Activated CD8-positive, alpha-beta T cell treated with anti-CD3 and anti-CD28 coated beads for 36 hours (primary cell): ENCODE measurements at places on chromosomes 5 and 9.

- no peak for DNase-seq
Observed at GRCh38 chr9:18910435-18910834, 122.6 kb downstream of the SAXO1 start.

DNA sequence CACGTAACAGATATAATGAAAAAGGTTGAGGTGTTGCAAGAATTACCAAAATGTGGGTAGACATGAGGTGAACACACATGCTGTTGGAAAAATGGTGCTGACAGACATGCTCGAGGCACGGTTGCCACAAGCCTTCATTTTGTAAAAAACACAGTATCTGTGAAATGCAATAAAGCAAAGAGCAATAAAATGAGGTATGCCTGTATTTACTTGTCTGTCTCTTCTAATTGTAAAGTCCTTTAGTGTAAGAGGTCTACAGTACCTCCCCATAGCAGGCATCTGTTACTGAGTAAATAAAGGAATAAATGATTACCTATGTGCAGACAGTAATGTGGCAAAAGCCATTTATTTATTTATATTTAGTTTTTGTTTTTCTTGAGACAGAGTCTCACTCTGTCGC, 3.0 kb upstream of the CAST start:
- DNase-seq = no peak

- no peak for DNase-seq
Observed at GRCh38 chr9:87547671-87548081, 50.0 kb downstream of the DAPK1 start.

- no peak for DNase-seq
Observed at GRCh38 chr5:134188092-134188491, 11.3 kb upstream of the SKP1 start.

DNA sequence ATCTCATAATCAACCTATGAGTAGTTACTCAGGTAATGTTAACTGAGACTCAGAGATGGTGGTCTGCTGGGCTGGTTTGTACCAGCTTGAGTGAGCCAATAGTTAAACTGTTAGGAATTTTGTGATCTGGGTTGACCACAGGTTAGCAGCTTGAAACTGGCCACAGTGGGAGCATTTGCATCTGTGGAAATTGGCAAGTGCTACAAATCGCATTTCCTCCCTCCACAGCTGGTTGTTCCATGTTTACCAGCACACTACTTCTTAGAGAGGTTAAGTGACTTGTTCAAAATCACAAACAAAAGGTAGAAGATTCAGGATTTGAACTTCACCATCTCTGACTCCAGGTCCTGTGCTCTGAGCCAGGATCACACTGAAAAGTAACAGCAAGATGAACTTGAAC, 446.9 kb upstream of the CLINT1 start:
- no peak for DNase-seq

DNA sequence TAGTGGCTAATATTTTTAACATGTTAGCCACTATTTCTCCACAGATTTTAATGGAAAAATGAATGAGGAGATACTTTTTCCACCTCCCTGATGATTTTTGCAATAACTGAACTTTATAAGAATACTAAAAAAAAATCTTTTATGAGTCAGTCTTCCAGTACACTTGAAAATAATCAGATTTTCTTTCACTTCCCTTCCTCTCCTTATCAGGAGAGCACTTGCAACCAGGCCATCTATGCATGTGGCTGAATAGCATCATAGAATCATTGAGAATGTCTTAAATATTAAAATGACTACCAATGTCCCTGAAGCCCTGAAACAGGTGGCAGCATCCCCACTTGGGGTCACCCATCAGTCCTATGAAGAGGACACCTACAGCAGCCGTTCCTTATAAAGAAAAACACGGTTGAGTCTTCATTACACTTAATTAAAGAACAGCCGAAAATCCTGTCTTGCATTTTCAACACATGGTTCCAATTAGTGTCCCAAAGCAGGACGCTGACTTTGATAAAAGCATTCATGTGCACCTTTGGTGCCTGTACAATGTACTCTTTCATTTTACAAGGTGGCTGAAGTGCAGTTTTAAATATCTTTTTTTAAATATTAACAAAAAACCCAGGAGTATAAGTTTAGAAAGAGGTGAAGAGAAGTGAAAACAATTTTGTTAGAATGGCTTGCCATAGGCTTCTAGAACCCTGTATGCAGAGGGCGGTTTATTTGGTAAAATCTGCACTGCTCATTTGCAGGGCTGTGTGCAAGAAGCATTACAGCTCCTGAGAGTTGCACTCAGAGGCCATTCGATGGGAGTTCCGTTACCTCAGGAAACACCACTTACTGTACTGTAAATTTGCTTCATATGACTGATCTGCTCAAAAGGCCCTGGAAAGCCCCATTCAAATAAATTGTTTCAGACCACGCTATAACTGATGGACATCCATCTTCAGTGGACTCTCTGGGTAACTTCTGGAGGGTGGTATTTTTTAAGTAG, 106.9 kb upstream of the VCAN start:
- DNase-seq = no peak

- no peak for DNase-seq
Observed at GRCh38 chr9:68995776-68996175, 18.1 kb downstream of the PRKACG start.

DNA sequence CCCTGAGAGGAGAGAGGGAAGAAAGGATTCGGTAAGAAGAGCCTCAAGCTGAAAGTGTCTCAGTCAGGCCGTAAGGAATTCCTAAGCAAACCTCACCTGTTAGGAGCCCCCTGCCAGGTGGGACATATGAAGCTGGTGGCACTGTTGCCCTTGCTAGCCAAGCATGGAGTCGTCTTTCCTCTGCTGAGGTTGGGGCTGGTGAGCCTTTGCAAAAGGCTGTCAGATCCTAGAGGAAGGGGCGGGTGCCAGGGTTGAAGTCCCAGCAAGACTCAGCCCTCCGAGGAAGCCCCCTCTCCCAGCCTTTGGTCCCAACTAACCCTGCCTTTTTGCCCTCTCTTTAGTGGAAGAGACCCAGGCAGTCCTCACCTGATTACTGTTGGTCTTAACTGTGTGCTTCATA, 5.5 kb upstream of the SMIM32 start:
- no peak for DNase-seq

DNA sequence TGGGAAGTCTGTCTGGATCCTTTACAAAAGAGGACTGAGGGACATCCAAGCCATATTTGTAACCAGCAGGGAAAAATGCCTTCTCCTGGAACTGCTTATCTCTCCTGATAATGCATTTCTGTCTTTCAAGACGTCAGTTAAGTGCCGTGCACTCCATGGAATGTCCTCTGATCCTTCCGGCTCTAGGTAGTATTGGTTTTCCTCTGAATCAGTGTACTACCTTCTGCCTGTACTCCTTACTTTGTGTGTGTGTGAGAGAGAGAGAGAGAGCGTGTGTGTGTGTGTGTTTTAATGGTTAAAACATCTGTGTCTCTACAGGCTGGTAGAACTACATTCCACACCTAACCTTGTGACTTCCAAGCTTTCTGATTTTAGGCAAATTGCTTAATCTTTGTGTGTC, 89.9 kb downstream of the PIP5K1B start:
- DNase-seq = no peak

GRCh38 chr5:167899490-167900070, 391.9 kb upstream of the WWC1 start:
- no peak for DNase-seq

DNA sequence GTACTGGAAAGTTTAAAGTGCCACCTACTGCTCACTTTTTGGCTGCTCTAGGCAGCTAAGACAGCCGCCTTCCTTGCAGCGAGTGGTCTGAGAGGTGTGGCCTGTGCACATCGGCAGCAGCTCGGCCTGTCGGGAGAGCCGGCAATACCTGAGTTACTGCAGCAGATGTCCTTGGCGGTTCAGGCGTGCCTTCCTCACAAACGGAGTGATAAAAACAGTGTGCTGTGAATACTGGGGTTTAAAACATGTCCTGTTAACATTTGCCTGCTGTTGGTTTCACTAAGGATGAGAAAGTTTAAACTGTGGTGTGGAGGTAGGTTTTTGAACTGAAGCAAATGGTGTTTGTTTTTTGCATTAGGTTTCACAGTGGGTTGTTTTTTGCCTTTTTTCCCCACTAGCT, 12.9 kb downstream of the TRAF2 start:
- no peak for DNase-seq

GRCh38 chr5:82413302-82414040, 135.3 kb upstream of the RPS23 start:
- DNase-seq = no peak

GRCh38 chr9:32706725-32707100, 71.2 kb upstream of the TAF1L start:
- DNase-seq = no peak

GRCh38 chr5:44885903-44886302, 77.2 kb downstream of the MRPS30 start:
- no peak for DNase-seq

DNA sequence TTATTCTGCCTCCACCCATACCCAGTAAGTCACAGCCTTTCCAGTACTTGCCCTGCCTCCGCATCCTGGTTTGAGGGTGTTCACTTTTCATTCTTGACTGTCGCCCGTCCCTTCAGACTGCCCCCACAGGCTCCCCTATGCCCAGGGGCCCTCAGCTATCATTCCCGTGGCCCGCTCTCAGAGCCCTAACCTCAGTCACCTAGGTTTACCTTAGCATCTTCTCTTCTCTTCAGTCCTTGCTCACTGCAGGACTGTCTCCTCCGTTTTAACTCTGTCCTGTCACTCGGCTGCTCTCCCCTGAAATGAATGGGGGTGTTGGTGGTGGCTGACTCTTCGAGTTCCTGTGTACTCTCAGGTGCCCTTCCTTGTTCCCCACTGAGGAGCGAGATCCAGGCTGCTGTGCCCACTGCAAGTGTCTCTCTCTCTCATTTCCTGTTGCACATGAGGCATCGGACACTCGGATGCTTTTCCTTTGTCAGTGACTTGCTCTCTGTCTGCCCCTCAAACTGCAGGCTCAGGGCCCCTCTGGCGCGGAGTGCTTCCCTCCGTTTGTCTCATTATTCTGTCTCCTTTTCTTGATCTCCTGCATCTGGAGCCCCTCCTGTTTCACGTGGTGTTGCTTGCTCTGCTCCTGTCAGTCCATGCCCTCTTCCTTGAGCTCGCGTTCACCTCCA, 89.8 kb downstream of the CACNA1B start:
- no peak for DNase-seq

DNA sequence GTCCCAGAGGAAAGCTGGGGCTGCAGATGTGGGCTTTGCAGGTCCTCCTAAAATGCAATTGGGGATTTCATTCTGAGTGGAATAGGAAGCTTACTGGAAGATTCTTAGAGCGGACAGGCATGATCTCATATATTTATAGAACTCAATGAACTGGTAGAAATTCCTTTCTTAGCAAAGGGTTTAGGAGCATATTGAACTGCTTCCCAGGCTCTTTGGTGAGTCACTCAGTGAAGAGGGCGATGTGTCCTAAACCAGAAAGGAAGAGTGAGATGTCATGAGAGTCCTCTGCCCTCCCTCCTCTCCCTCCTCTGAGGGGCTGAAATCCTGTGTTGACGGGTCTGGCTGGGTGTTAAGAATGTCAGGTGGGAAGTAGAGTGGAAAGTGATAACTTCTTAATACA, 26.3 kb upstream of the SEMA6A start:
- no peak for DNase-seq

DNA sequence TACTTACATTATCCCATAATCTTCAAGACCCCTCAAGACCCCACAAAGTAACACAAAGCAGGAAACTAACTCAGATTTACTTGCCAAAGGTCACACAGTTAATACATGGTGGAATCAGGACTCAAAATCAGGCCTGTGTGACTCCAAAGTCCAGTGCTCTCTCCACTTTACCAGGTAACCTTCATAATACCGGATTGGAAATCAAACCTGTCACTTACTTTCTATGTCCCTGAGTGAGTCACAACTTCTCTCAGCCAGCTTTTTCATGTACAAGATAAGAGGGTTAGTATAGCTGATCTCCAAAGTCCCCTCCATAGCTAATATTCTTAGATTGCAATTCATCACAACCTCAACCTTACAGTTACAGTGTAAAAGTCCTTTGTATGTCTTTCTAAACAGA, 17.1 kb downstream of the STRBP start:
- DNase-seq = no peak

- DNase-seq = no peak
Observed at GRCh38 chr5:127957701-127958239, 125.8 kb upstream of the SLC12A2 start.

GRCh38 chr9:135575995-135576631, 14.6 kb downstream of the PAEP start:
- DNase-seq = no peak

DNA sequence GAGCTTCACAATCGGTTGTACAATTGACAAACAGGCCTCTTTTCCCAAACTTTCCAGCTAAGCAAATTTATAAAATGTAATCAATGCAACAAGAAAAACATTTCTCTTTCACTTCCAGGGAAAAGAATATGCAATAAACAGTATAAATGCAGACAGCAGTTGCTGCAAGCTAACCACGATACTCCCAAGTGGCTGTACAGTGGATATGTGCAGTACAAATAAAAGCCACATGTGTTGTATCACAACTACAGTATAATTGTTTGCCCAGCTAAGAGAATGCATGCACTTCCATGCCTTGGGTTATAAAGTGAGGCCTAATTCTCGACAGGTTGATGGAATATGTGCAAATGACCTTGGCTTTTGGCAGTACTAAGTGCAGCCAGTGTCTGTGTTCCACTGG, 16.7 kb upstream of the PDCL start:
- DNase-seq = no peak

- no peak for DNase-seq
Observed at GRCh38 chr5:153752890-153753289, 262.4 kb downstream of the GRIA1 start.

- no peak for DNase-seq
Observed at GRCh38 chr9:14396171-14396570, 82.2 kb upstream of the NFIB start.

GRCh38 chr9:18163146-18163545, 310.8 kb upstream of the ADAMTSL1 start:
- DNase-seq = no peak

DNA sequence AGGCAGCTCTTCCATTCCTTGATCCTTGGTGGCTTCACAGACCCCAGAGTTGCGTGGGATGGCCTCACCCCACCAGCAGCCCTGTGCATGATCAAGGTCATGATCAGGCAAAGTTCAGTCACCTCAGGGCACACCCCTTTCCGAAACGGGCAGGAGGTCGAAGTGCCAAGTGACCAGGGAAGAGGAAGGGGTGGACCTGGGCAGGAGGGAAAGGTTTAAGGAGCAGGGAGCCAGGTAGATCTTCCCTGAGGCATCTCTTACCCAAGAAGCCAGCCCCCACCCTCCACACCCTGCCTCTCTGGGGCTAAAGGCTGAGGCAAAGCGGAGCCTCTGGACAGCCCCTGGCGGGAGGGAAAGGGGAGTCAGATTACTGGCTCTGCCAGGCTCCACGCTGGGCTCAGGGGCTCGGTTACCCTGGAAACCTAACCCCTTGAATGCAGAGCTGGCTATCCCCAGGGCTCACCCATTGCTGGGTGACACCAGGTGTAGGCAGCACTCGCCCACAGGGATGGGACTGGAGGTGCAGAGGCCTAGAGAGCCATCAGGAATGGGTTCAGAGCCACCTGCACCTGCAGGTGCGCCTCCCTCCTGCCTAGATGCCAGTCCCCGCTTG, 3.6 kb downstream of the MGAT4B start:
- DNase-seq = no peak

DNA sequence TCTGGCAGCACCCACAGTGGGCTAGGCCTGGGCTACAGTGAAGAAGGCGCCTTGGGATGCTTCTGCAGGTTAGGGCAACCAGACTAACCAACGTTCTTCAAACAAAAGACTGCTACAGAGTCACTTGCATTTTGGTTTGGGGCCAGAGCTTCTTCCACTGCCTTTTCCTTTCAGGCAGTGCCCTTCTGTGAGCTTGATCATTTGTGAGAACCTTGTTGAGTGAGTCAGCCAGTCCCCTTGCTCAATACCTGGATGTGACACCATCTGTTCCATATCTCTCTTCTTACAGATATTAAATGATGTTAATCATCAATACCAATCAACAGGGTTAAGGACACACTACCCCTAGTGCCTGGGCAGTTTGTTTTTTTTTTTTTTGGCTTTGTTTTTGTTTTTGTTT, 46.5 kb upstream of the VDAC1 start:
- peak; percentile 31 for DNase-seq
